ENCODE measurements at places on chromosomes 5 and 9.

GRCh38 chr5:74321326-74321725, 319.2 kb downstream of the ENC1 start:
- DNase-seq: no peak

DNA sequence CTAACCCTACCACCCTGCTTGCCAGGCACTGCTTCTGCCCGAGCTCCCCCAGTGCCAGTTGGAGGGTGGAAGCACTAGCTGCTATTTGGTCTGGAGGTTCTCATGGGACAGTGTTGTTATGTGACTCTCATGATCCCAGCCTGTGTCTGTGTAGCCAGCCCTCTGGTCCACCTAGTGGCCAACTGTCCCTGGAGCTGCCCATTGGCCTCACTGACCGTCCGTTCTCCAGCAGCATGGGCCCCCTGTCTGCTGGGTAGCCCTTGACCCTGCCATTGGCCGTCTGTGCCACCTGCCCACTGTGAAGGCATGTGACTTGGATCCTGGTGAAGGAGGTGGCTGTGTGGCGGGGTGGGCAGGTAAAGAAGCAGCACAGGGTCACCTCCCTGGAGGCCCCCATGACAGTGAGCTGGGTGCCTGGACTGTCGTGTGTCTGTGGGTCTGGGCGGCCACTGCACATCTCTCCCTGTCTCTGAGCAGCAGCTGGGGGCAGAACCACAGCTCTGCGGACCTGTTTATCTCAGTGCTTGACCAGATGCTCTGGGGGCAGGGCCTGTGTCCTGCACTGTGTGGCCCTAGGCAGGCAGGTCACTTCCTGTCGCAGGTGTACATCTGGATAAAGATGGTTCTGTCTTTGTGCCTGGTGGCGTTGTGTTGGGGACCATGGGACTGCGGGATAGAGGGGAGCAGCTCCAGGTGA, 11.4 kb downstream of the PHF2 start:
- DNase-seq: no peak

DNA sequence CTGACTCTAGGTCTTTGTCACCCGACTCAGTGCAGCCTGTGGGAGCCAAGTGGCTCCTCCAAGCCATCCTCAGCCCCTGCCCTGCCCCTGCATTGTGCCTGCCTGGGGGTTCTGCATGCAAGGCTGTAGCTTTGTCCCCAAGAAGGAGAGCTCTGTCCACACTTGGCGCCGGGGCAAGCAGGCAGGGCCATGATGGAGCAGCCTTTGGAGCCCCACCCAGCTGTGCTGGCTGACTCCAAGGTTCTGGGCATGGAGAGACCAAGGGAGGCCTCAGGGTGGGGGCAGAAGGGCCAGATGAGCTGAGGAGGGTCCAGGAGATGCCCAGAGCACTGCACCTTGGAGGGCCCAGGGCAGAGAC, 226.2 kb downstream of the CACNA1B start:
- DNase-seq: no peak

- DNase-seq: no peak
Measured at GRCh38 chr9:97510797-97511654, 9.6 kb downstream of the TMOD1 start.

DNA sequence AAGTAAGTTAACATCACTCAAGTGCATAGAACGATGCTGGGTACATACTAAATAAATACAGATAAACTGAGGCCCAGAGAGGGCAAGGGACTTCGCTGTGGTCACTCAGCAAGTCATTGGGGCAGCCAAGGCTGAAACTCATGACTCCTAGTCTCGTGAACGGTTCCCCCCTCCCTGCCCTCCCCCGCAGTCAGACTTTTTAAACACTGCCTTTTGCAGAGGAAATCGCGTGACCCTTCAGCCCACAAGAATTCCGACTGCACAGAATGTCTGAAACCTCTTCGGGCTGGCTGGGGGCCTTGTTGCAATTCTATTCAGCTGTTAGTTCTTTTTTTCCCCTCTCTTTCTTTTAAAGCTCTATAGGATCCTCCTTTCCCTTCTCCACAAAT, 28.1 kb downstream of the NEK6 start:
- no peak for DNase-seq

DNA sequence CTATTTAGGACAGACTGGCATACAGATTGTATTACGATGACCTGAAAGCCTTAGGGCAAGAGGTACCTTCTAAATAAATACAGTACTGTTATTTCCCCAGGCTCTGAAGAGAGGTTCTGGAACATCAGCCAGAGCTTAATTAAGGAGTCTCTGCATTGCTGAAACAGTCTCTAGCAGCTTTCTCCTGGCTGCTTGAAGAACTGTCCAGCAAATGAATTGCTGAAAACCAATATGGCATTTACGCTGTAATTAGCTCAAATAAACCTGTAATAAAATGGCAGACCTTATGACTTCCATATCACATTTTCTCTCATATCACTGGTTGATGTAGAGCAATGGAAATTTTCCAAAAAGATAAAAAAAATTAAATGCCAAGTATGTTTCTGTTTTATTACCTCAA, 636.3 kb downstream of the GABRG2 start:
- DNase-seq: no peak

- peak; percentile 26 for DNase-seq
Measured at GRCh38 chr5:120252839-120253238, 211.3 kb upstream of the PRR16 start.

- DNase-seq: no peak
Measured at GRCh38 chr9:80134487-80134886, 562.7 kb downstream of the TLE4 start.

- DNase-seq: no peak
Measured at GRCh38 chr9:3193791-3194190, 332.0 kb downstream of the RFX3 start.

GRCh38 chr5:178221853-178222252, 10.7 kb downstream of the PHYKPL start:
- no peak for DNase-seq

DNA sequence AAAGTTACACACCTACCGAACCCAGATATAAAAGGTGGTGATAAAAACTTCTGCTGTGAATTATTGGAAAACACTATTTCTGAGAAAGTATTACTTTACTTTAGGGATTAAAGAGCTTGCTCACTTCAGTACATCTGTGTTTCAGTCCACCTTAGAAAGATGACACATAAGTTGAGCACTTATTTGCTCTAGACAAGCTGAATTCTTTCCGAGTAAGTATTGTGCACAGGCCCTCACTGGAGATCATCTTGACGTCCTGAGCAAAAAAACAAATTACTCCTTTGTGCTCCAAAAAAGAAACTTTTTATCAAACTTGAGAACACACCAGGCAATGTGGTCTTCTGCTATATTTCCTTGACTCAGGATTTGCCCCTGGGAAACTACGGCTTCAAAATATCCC, 231.0 kb upstream of the GRAMD2B start:
- DNase-seq: no peak

DNA sequence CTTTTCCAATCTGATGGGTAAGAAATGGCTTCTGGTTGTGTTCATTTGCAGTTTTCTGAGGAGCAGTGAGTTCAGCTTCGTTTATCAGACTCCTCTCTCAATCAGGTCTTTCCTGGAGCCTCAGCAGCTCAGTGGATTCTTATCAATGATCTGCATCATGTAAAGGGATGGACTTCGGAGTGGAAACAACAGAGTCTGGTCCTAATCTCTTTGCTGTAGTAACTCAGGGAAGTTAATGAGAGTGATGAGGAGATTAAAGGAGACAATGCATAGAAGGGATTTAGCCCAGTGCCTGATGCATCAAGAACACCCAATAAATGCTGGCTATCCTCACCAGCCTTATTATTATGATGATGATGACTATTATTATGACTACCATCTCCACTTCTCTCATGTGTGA, 47.2 kb downstream of the SMIM23 start:
- no peak for DNase-seq

- no peak for DNase-seq
Measured at GRCh38 chr5:125722550-125722949, 700.7 kb upstream of the GRAMD2B start.

DNA sequence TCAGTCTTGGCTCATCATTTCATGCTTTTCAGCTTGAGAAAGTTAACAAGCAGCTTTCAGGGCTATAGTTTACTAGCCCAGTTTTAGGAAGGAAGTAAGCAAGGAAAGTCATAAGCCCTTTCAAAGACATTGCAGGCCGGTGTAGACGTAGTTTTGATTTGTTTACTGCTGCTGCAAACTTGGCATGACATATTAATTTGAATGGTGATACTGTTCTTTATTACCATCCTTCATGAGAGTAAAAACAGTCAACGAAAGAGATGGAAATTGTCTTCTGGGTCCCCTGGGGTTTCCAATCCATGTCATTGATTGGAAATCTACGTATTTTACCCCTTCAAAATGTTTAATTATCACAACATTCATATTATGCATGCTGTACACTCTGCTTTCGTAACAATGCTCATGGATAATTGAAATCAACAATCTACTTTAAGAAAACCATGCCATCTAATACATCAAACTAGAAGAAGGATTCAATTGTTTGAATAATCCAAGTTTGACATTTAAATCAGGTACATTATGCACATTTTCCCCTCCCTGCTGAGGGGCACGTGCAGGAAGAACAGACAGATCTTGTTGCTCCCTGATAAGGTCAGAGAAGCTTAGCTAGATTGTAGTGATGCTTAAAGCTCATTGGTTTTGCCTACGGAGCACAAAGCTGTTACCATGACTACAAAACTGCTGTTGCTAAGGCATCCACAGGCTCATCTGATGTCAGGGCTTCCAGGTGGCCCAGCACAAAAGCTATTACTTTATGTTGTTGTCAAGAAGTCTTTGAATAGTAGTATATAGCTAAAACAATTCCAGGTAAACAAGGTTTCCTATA, 139.9 kb upstream of the PRLR start:
- no peak for DNase-seq

GRCh38 chr9:72753266-72753893, 199.5 kb downstream of the ALDH1A1 start:
- peak; percentile 51 for DNase-seq

GRCh38 chr9:70746316-70746715, 331.9 kb upstream of the KLF9 start:
- DNase-seq: no peak

- DNase-seq: no peak
Measured at GRCh38 chr9:89872426-89872912, 267.7 kb downstream of the GADD45G start.

DNA sequence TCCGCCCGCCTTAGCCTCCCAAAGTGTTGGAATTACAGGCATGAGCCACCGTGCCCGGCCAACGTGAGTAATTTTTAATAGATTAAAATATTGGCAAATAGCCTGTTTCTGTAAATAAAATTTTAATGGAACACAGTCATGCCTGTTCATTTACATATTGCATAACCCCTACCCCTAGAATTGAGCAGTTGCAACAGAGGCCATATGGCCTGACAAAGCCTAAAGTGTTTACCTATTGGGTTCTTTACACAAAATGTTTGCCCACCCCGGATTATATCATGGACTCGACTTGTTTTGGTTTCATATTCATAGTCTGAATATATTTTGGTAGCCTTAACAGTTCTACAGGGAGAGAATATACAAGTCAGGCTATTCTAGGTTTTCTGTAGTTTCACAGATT, 5.3 kb downstream of the NSA2 start:
- no peak for DNase-seq

DNA sequence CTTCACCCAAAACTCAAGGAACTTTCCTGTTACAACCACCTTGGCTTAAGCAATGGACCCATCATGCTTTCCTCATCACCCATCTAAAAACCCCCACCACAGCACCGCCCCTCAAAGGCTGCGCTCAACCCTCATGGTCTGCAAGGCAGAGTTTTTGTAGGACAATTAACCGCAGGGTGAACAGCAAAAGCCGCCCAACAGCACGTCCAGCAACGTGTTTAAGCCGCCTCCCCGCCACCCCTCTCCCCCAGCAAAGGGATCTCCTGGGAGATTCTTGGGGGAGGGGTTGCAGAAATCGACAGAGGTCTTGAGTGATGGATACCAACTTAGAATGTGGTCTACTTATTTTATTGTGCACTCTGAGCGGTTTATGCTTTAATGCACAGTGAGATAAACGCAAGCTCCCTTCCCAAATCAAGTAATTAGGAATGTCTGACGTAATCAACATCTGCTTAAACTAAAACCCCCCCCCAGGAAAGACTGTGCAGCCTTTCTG, 1.9 kb downstream of the ROR2 start:
- DNase-seq: no peak

GRCh38 chr5:73438645-73439470, 9.7 kb downstream of the FOXD1 start:
- DNase-seq: no peak

- DNase-seq: no peak
Measured at GRCh38 chr5:56440871-56441740, 208.0 kb upstream of the ANKRD55 start.

- DNase-seq: no peak
Measured at GRCh38 chr5:177509381-177509951, at the start of gene DOK3. Gene DOK3 (minus strand): TSS chr5:177509826. CDS start chr5:177509540, 286 bp downstream.

Measured in NCI-H2081 (cell line).